ENCODE measurements at places on chromosomes 16 and 17.

DNA sequence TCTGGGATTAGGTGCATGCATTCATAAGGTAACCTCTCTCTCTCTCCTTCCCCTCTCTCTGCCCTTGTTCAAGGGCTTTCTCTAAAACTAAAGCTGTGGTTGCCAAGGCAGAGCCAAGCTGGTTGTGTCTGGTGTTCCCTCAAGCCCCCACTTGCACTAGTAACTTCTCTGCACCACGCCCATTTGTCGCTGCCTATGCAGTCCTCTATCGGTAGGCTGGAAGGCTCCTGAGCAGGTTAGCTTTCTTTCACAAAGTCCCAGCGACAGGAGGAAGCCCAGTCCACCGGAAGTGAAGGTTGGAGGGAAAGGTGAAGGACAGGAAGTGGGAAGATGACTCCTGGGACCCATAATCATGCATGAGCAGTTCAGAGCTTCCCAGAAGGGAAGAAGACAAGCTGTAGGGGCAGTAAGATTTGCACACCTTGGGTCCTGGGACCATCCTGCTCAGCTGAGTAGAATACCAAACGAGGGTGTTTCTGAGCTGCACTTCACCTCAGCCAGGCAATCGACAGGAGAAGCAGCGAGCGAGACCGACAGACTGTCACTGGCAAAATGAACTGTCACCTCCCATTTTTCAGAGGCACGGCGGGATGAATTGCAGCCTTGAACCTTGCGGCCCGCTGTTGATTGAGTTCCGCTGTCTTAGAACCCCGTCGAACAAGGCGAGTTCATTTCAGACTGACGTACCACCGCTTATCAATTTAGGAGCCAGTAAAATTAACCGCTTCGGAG, 14.7 kb upstream of the SKAP1 start:
- H3K4me1 ChIP-seq, result no peaks in the 10 kb centered on the region
- no peaks in the 10 kb centered on the region for H3K36me3 ChIP-seq
- no peak overlapping the region for H3K27ac ChIP-seq
- no peak overlapping the region for H3K4me3 ChIP-seq

DNA sequence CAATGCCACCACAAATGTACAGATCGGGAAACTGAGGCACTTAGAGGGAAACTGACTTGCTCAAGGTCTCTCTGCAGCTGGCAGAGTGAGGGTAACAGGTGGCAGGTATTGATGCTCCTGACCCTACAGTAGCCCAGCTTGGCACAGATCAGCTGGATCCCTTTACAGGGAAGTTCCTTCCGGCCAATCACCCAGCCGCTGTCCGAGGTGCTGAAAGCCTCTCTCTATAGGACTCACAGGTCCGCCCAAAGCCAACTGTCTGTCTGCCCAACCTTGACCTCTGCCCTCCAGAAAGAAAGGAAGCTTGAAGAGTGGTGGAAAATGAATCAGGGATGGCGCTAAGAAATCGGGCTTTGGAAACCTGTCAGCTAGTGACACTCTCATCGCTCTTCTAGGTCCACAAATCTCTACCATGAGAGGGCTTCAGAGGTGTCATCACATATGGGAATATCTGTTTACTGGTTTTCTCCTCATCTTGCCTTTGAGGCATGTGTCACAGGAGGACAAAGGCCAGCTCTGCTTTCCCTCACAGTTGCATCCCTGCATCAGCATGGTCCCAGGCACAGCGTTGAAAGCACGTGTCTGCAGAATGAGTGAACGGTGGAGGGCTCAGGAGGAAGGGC, 246.2 kb downstream of the KATNIP start:
- no peaks in the 10 kb centered on the region for H3K27me3 ChIP-seq
- H3K4me1 ChIP-seq, result no peaks in the 10 kb centered on the region
- no peak for DNase-seq

GRCh38 chr17:68389041-68389440, 68.3 kb downstream of the WIPI1 start:
- DNase-seq, result no peak
- H3K4me1 ChIP-seq, result peaks cover 2% of the 10 kb centered on the region
- no peak overlapping the region for H3K27ac ChIP-seq
- H3K27me3 ChIP-seq, result no peaks in the 10 kb centered on the region

- H3K27me3 ChIP-seq, result no peaks in the 10 kb centered on the region
- no peak overlapping the region for H3K4me3 ChIP-seq
- H3K4me1 ChIP-seq, result no peaks in the 10 kb centered on the region
- H3K27ac ChIP-seq, result no peak overlapping the region
These were observed 56.0 kb upstream of the AXIN2 start for GRCh38 chr17:65617496-65617895.

- H3K4me1 ChIP-seq, result no peaks in the 10 kb centered on the region
- H3K4me3 ChIP-seq, result no peak overlapping the region
- no peaks in the 10 kb centered on the region for H3K36me3 ChIP-seq
- no peak overlapping the region for H3K27ac ChIP-seq
- H3K27me3 ChIP-seq, result no peaks in the 10 kb centered on the region
- no peak for DNase-seq
These were observed 38.9 kb upstream of the ATP2A3 start for GRCh38 chr17:4003131-4003500.

DNA sequence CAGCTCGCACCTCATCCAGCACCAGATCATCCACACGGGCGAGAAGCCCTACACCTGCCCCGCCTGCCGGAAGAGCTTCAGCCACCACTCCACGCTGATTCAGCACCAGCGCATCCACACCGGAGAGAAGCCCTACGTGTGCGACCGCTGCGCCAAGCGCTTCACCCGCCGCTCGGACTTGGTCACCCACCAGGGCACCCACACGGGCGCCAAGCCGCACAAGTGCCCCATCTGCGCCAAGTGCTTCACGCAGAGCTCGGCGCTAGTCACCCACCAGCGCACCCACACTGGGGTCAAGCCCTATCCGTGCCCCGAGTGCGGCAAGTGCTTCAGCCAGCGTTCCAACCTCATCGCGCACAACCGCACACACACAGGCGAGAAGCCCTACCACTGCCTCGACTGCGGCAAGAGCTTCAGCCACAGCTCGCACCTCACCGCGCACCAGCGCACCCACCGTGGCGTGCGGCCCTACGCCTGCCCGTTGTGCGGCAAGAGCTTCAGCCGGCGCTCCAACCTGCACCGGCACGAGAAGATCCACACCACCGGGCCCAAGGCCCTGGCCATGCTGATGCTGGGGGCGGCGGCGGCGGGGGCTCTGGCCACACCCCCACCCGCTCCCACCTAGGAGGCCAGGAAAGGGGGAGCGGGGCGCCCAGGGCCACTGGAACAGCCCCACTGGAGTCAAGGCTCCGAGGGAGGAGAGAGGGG, 7.5 kb downstream of the ZNF205 start:
- H3K27me3 ChIP-seq, result no peaks in the 10 kb centered on the region
- no peaks in the 10 kb centered on the region for H3K36me3 ChIP-seq
- H3K4me3 ChIP-seq, result no peak overlapping the region
- peaks cover 1% of the 10 kb centered on the region for H3K4me1 ChIP-seq
- no peak overlapping the region for H3K27ac ChIP-seq
- DNase-seq, result no peak

Measured in tibial nerve (tissue), 4 donors.